Dermis blood vessel endothelial cell (primary cell): ENCODE measurements at places on chromosomes 5 and 9. TPM values are rescaled to one million over a fixed set of nuclear protein-coding genes. Genes with fewer than 3 reads are reported as not detected.

C6 gene
- total RNA-seq: not detected in 2 replicates

ANKRD18B gene
- total RNA-seq: under 0.01 and 1.4 TPM in 2 replicates

C1QTNF3 gene
- total RNA-seq: under 0.01 and 0.51 TPM in 2 replicates

KIAA1958 gene
- 2.0 and 3.6 TPM in 2 replicates for total RNA-seq

CD14 gene
- total RNA-seq: 1.7 and 3.2 TPM in 2 replicates

SLC36A3 gene
- not detected in 2 replicates for total RNA-seq

OR1L4 gene
- total RNA-seq: not detected in 2 replicates

EIF4E1B gene
- not detected in 2 replicates for total RNA-seq

LCN15 gene
- 0.05 TPM in 1 of 2 replicates, not detected in the other for total RNA-seq

- DNase-seq: no peak
These were observed 110.9 kb downstream of the FOXD1 start for GRCh38 chr5:73337586-73338255.

GRCh38 chr9:110214090-110214489, 6.1 kb upstream of the C9orf152 start:
- DNase-seq: no peak

GRCh38 chr5:77143998-77144836, 57.1 kb upstream of the ZBED3 start:
- peak; percentile 83 for DNase-seq

DNA sequence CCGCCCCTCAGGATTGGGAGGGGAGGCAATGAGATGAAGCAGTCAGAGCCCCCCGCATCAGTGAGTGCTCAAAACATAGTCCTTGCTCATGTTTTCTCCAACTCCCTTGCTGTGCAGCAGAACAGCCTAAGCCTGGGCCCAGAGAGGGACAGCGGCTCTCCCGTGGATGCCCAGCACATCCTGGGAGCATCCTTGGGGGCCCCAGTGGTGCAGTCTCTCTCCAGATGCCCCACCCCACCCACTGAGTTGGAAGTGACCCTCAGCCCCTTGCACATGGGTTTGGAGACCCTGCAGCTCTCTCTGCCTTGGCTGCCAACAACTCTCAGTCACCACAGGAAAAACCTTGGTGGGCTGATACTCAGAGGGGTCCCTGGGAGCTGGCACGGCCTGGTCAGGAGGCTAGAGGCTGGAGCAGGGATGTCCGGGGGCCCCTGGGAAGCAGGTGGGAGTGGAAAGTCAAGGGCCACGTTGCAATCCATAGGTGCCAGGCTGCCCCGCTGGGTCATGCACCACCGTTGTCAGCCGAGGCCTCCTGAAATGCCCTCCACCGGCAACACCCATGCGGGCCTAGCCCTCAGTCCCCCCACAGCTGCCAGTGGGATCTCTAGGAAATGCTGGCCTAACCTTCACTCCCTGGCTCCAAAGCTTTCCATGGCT, 242.5 kb downstream of the PBX3 start:
- no peak for DNase-seq

DNA sequence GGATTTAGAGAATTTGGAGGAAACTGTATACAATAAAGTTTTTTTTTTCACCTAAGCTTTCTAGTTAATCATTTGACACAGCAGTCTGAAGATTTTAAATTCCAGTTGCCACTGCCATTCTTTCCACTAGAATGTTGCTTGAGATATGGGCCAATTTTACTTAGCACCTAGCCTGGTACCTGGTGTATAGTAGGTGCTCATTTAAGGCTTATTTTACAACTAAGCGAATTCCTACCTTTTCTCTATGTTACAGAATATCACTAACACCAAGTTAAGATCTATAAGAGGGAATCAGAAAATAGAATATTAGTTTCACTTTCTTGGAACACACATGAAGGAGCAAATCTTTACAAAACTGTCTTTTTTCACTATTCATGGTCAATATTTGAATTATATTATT, 3.2 kb upstream of the DDX4 start:
- DNase-seq: no peak

DNA sequence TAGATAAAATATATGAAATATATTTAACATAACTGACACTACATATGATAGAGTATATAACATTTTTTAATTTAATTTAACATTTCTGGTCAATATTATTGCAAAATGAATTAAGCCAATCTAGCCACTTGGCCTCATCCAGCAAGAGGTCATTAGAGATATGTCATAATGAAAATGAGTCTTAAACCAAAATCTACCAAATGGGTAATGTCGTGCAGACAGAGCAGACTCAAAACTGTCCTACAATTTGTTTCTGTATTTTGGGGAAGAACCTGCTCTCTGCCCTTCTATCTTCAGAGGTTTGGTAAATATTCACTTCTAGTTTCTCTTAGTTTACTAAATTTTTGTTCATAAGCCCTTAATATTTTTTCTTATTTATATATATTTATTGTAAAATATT, 61.4 kb downstream of the ARHGEF28 start:
- DNase-seq: no peak

DNA sequence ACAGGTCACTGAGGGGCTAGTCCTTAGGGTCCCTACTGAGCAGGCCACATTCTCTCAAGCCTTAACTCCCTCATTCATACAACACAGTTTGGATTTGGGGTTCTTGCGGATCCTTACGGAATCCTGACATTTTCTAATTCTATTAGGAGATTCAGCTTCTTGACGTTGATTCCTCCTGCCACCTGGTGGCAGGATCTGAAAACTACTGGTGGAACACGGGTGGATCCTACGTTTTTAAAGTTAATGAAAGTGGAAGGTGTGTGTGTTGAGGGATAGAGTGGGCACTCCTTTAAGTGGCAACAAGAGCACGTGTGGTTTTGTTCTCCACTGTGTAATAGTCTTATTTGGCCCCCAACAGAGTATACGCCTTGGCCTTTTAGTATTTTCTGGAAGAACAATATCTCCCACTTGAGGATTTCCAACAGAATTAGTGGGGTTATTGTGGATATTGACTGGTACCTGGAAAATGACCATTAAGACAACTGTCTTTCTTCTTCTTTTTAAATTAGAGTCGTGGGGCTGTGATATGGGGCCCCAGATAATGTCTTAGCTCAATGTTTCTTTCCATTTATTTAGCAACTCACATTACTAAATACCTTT, 25.2 kb downstream of the SLC28A3 start:
- peak; percentile 78 for DNase-seq

- no peak for DNase-seq
These were observed 597.0 kb downstream of the EBF1 start for GRCh38 chr5:158502686-158503085.

DNA sequence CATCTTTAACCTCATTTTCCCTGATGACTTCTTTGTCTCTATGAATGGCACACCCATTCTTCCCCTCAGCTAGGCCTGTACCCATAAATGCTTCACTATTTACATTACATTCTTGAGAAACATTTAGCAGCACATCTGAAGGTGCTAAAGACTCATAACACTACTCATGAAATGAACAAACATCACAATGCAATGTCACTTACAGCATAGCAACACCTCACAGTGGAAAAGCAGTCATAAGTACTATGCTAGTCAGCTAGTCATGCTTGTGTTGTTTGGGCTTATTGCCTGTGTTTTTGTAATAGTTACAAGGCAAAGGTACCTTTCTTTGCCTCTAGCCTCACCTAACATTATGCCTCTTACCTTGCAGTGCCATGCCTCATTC, 228.9 kb downstream of the KIAA0825 start:
- DNase-seq: no peak

DNA sequence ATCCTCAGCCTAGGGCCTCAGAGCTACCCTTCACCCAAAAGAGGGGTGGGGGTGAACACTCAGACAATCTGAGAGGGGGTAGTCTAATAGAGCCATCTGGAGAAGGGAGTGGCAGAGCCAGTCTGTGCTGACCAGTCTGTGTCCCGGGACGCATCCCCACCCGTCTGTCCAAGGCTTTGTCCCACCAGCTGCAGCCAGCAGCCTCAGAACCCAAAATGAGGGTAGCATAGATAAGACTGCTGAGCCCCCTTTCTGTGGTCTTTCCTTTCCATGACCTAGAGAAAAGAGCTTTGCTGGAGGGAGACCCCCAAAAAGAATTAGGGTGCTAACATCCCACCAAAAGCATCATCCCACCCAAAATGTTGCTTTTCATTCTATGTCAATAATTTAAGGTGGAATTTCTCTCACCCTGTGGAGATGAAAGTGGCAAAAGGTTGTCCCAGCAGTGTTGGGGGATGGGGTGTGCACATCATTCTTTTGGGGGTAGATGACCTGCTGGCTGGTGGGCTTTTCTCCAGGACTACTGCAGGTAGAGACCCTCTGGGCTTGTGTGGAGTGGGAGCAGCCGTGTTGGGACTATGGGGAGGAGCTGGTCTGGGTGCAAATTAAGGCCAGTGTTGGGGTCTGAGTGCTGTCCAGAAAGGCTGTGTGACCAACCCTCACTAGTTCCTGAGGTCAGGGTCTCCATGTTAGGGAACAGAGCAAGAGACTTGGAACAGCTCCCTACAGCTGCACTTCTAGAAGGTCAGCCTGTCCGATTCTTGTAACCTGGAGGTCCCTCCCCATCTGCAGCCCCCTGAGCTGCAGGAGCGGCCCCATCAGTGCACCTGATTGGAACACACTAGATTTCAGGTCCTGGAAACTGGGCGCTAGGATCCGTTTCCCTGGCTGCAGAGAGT, 19.9 kb downstream of the URM1 start:
- no peak for DNase-seq

DNA sequence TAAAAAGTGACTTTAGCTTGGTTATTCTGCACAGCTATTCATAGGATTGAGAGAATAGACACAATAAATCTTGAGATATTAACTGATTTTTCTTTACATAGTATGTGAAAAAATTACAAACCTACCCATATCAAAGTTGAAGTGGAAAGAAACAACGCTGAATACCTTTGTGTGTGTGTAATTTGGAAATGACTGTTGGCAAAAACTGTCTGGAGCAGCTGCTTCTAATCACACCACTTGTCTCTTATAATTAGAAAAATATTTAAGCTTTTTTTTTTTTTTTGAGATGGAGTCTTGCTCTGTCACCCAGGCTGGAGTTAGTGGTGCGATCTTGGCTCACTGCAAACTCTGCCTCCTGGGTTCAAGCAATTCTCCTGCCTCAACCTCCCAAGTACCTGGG, 110.8 kb upstream of the POC5 start:
- no peak for DNase-seq

GRCh38 chr5:89303033-89303480, 420.1 kb upstream of the MEF2C start:
- DNase-seq: no peak

- DNase-seq: peak; percentile 15
These were observed 488 bp downstream of the COL15A1 start for GRCh38 chr9:98944057-98944733.

GRCh38 chr5:100469767-100470166, 65.4 kb upstream of the FAM174A start:
- no peak for DNase-seq

GRCh38 chr9:124357721-124358361, 57.4 kb downstream of the PSMB7 start:
- peak; percentile 42 for DNase-seq

DNA sequence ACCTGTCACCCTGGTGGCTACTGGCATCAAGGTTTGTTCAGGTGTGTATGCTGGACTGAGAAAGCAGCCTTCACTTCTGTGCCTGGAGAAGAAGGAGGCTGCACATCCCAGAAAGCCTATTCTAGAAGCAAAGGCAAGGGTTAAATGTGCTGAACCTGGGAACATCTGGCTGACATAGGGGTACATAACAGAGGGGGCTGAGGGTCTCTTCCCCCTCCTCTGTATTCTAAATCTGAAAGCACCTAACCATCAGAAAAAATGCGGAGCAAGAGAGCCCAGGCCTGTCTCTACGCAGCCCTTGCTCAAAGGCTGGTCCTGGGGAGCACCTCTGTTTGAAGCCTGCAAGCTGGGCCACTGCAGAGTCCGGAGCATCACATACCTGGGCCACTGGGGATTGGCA, 53.2 kb upstream of the FSTL4 start:
- no peak for DNase-seq

DNA sequence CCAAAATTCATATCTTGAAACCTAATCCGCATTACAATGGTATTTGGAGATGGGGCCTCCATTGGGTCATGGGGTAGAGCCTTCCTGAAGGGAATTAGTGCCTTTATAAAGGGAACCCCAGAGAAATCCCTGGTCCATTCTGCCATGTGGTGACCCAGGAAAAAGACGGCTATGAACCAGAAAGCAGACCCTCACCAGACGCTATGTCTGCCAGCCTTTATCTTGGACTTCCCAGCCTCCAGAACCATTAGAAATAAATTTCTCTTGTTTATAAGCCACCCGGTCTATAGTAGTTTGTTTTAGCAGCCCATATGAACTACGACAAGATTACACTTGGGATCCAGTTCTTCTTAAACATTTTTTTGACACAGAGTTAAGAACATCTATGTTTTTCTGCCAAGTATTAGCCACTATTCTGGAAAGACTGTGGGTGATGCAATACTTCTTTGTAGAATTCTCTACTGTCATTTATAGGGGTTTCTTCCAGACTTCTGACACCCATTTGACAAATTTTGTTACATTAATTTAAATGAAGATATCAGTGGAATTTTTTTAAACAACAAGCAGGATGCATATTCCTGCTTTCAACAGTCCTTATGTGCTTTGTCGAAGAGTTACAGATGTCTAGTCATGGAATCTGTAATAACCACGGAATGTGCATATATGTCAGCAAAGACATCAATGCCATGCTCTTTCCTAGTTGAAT, 572.4 kb downstream of the NR2F1-AS1 start:
- no peak for DNase-seq

DNA sequence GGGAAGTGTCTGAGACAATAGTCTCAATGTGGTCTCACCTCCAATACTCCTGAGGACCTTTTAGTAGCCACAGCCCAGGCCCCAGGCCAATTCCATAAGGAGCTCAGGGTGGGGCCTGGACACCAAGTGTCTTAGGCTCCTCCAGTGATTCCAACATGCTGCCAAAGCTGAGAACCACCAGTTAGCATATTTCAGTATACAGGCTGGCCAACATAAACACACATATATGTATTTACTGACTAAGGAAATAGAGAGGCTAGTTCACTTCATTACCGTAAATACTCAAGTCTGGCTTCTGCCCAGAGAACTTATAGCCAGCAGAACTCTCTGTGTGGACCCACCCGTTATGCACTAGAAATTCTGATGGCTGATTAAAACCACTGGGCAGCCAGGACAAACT, 24.1 kb downstream of the S1PR3 start:
- no peak for DNase-seq

DNA sequence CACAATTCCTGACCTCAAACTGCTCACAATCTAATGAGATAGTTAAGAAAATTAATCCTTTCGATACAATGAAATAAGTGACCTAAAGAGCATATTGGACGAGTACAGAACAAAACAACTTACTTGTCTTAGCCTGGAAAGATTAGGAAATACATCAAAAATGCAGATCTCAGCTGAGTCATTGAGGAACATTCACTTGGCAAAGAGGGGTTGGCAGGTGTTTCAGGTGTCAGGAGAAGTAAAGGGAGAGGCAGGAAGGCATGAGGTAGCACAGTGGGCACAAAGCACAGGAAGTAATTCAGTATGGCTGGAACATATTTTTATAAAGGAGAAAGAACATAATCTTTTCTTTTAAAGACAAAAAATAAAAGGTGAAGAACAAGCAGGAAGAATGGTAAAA, 628.8 kb upstream of the RGMB start:
- DNase-seq: peak; percentile 5

GRCh38 chr9:95075700-95076099, 241.8 kb downstream of the FANCC start:
- DNase-seq: no peak
